ENCODE measurements at places on chromosomes 2 and 18. TPM values are rescaled to one million over a fixed set of nuclear protein-coding genes. Genes with fewer than 3 reads are reported as not detected.

The MROH2A gene
- total RNA-seq = 0.66 TPM

The IL1F10 gene
- total RNA-seq = not detected

GRCh38 chr2:197803033-197803444 lies 1.4 kb upstream of the PLCL1 start:
- peak; percentile 10 for ATAC-seq

- ATAC-seq = peak; percentile 17
Measured at GRCh38 chr18:33745871-33746545, 168.0 kb downstream of the ASXL3 start.

GRCh38 chr2:205776720-205777119 lies 94.4 kb downstream of the NRP2 start:
- ATAC-seq = no peak

The ADD2 gene
- 0.23 TPM for total RNA-seq

The CCDC141 gene
- 0.14 TPM for total RNA-seq

The SLC5A7 gene
- total RNA-seq = 4.6 TPM
